ENCODE measurements at places on chromosomes 3 and 15.
A peak's percentile ranks its signal among the peaks of the same experiment; 100 is the strongest.

DNA sequence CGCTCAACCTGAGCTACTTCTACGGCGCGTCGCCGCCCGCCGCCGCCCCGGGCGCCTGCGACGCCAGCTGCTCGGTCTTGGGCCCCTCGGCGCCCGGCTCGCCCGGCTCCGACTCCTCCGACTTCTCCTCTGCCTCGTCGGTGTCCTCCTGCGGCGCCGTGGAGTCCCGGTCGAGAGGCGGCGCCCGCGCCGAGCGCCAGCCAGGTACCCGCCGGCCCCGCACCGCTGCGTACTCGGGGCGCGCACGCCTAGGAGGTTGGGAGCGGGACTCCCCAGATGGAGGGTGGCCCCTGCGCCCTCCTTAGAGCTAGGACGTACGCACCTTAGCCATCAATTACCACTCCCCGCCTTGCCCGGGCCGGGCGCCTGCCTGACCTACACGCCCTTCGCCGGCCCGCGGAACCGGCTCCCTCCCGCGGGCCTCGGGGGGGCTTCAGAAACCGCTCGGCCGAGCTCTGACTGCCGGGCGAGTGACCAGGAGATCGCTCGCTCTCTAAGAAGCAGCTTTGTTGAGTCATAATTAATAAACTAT is 466 bp downstream of the NFKBIZ start:
- peak; percentile 74 for DNase-seq

- DNase-seq, result no peak
Measured at GRCh38 chr3:15768421-15769255, 29.1 kb downstream of the ANKRD28 start.

DNA sequence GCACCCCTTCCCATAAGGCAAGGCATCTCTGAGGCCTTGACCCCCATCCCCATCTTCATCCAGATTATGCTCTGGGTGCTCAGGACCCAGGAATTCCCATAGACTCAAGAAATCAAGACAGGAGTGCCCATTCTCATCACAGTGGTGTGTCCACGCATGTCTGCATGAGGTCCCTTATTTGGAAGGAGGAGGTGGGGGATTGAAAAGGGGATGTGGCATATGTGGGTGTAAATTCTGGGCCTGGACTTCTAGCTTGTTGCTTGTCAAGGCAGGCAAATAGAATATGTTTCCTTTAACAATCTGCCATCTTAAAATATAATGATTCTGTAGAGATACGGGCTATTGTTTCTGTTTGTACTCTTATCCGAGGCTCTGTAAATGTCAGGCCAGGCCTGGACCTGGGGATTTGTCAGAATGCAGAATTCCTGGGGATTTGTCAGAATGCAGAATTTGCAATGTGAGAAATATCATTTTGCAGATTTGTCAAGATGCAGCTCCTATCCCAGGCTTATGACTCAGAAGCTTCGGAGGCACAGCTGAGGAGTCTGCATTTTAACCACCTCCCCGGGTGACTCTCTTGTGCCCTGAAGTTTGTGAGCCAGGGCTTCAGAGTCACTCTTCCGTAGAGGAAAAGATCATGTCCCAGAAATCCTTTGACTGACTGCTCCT is 157.8 kb downstream of the SV2B start:
- DNase-seq, result no peak

DNA sequence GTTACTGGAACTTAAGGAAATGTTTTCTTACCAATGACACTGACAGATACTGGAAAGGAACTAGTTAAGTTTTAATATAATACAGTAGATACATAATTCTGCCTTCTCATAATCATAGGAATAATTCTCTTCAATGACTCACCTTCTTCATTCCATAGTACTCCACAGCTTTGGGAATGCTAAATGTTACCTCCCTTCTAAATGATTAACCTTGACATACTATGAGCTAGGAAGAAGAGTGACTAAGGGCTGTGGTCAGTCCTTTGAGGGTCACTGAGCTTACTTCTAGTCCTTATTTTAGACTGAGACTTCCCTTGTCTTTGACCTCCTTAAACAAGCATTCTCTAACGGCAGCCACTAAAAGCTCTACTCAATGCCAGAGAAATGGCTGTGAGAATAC is 69.6 kb upstream of the PPIB start:
- no peak for DNase-seq

GRCh38 chr3:46811615-46812236 is 51.5 kb downstream of the MYL3 start:
- DNase-seq, result peak; percentile 75

GRCh38 chr3:119104031-119104430 is 41.9 kb upstream of the TEX55 start:
- no peak for DNase-seq

GRCh38 chr3:197028728-197029510 is 698 bp downstream of the MELTF start:
- peak; percentile 35 for DNase-seq

Data from neural progenitor cell (in vitro differentiated cells).